ENCODE measurements at places on chromosomes 11 and 22.

- DNase-seq = peak; percentile 77
These were observed 28.5 kb downstream of the RCOR2 start for GRCh38 chr11:63888170-63889086.

- DNase-seq = peak; percentile 87
These were observed 43.5 kb upstream of the TCF20 start for GRCh38 chr22:42313804-42314581.

DNA sequence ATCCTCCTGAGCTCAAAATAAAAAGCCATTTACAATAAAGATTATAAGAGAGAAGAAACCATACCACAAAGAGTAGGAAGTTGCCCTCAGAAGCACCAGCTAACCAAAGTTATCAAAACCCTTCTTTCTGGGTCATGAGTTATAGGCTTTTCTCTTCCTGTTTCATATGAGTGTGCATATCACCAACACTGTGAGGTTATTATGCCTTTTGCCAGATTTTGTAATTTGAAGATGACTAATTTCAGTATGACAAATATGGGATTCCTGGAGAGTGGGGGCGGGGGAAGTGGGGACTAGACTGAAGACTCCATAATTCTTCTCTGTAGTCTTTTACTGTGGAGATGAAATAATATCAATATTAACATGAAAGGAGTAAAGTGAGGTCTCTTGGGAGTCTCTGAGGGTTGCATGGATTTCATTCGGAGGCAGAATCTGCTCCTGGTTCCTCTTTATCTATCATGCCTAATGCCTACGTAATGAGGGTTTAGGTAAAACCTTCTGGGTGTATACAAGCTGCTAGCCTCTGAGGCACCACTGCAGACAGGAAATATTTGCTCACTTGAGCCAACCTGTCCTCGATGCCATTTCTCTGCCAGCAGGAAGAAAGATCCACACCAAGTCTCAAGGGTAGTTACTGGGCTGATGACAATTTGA is 2.1 kb downstream of the LPXN start:
- DNase-seq = peak; percentile 81

GRCh38 chr11:116518141-116518540 is 254.6 kb downstream of the BUD13 start:
- DNase-seq = no peak

DNA sequence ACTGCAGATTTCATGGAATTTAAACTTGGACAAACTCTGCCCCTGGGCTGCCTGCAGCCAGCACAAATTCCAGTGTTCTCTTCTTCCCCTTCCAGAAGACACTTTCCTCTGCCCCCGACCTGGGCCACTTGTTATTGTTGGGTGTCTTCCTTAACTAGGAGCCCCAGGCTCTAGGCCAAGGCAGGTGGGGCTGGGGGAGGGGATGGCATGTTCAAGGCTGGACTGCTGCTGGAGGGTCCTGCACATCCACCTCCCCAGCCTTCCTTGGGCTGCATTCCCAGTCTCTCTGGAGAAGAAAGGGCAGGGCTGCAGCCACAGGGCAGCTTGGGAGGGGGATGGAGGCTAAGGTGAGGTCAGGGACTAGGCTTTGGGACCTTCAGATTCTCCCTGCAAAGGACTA is 11.5 kb upstream of the SLC22A6 start:
- no peak for DNase-seq

DNA sequence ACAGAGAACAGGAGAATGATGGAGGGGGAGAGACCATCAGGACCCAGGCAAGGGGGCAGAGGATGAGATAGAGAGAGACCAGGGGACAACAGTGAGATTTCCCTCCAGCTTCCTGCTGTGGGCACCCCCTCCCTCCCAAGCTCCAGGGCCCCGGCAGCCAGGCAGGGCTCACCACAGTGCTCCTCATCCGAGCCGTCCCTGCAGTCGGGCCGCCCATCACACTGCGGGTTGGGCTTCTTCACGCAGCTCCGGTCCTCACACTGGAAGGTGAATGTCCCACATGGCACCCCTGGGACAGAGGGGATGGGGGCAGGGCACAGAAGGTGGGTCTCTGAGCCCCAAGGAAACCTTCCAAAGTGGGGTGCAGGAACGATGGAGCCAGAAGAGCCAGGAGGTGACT is 19.2 kb downstream of the KCTD17 start:
- no peak for DNase-seq

GRCh38 chr22:44532552-44532951 is 34.5 kb upstream of the RTL6 start:
- DNase-seq = no peak

GRCh38 chr11:117579161-117579560 is 217.9 kb downstream of the DSCAML1 start:
- DNase-seq = no peak

DNA sequence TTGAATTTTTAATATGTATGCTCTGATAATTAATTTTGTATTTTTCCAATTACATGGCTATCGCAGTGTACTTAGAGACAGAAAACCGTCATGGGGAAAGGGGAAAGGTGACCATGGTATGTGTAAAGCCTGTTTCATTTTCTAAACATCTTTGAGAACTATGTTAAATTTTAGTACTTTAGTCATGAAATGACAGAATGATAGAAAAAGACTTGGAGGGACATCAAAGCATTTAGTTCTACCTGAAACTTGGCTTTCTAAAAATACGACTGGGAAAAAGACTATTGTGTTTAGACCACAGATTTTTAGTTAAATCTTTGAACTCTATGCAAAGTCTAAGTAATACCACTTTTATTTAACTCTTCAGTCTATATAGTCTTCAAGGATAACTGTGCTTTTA is 54.1 kb downstream of the MAML2 start:
- DNase-seq = no peak

- peak; percentile 15 for DNase-seq
These were observed 45.8 kb upstream of the FIBIN start for GRCh38 chr11:26947904-26948639.

GRCh38 chr11:101759771-101760450 is 154.9 kb upstream of the CEP126 start:
- DNase-seq = no peak

- no peak for DNase-seq
These were observed 73.0 kb downstream of the CD44 start for GRCh38 chr11:35211952-35212351.

DNA sequence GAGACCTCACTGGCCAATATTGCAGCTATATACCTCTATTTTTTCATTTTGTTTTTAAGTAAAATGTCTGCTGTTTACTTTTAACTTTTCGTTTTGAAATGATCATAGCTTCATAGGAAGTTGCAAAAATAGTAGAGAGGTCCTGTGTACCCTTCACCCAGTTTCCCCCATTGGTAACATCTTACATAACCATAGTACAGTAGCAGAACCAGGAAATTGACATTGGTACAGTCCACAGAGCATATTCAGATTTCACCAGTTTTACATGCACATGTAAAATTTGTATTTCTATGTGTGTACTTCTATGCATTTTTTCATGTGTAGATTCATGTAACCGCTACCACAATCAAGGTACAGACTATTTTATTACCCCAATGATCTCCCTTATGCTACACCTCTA is 3.8 kb downstream of the AMOTL1 start:
- no peak for DNase-seq

DNA sequence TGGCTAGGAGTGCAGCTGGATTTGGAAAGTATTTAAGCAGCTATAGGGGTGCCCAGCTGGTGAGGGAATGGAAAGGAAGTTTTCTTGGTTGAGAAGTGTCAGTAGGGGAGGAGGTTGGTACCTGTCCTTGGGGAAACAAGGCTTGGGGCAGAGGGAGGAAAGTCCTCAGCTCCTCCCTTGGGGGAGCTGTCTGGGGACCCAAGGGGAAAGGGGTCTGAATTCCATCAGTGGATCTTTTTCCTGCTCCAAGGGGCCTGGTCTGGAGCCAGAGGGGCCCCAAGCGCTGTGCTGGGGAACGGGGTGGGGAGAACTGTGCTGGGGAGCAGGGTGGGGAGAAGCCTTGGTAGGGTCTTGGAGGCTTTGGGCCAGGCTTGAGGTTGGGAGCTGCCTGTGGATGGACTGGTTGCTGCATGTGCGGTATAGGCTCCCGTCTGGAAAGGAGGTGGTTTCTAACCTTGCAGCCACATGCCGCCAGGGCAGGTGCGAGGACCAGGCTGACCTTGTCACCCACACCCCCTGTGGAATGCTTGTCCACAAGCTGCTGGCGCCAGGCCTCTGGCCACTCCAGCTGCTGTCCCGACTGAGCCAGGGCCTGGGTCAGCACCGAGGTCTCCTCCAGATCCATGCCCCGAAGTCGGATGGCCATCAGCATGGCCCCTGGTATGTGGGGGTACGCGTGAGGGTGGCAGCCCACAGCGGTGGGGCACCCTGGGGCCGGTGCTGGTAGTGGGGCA is 963 bp downstream of the TYMP start:
- DNase-seq = no peak

GRCh38 chr11:34549271-34549670 is 35.7 kb upstream of the ELF5 start:
- no peak for DNase-seq

DNA sequence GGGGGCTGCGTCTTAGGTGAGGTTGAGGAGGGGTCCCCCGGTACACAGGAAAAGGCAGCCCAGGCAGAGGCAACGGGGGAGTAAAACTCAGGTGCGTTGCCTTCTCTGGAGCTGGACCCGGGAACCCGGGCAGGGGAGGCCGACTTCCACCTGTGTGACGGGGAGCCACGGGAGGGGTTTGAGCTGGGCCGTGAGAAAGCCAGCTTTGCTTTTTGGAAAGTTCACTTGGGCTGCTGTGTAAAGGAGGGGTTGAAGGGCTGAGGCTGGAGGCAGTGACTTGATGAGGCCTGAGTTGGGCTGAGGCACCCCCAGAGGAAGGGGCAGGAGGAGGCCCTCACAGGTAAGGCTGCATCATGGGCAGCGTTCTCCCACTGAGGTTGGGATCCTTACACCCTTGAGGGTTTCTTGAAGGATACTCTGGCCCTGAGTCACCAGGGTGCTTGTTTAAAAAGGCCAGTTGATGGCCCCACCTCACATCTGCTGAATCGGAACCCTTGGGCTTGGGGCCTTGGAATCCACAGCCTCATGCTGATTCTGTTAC is 47.2 kb downstream of the CHRDL2 start:
- DNase-seq = no peak

DNA sequence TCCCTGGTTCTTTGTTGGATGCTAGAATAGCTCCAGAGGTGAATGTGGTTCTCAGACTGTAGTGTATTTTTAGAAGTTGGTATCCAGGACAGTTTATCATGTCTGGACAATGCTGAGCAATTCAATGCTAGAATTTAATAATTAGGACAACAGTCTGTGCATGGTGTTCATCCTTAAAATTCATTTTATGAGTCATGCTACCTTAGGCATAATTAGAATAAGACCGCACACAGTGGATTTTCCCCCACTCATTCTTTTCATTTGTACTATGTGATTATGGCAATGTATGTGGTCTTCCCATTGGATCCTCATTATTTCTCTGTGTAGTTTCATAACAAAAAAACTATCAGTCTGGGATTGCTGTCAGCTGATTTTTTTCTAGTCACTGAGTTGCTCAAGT is 196.7 kb downstream of the ARHGAP42 start:
- no peak for DNase-seq

GRCh38 chr22:47798229-47798628 is 1035.8 kb downstream of the TBC1D22A start:
- no peak for DNase-seq

GRCh38 chr11:130381317-130381716 is 47.1 kb downstream of the ADAMTS8 start:
- DNase-seq = no peak

DNA sequence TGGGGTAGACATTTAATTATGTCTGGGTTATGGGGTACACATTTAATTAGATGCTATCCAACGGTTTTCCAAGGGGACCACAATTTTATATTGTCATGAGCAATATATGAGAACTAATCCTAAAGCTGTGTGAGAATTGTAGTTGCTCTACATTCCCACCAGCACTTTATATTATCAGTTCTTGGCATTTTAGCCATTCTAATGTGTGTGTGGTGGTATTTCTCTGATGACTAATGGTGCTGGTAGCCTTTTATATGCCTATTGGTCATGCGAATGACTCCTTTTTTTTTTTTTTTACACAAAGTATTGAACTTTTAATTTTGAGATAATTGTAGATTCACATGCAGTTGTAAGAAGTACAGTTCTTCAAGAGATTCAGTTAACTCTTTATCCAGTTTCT is 26.2 kb downstream of the TMEM135 start:
- DNase-seq = peak; percentile 16

DNA sequence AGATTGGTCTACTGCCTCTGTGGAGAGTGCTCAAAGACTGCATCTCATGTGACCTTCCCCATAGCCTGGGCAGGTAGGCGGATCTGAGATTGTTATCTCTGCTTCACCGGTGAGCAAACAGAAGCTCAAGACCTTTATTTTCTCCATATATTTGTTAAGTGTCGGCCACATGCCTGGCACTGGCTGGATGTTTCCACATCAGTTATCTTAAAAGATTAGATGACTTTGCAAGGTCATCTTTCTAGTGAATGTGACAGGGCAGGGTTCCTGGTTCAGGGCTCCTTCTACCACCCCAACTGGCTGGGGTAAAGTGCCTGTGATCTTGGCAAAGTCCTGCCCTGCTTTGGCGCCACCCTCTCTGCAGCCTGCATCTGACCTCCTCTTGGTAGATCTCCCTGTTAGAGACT is 125.0 kb downstream of the CCDC81 start:
- no peak for DNase-seq

- no peak for DNase-seq
These were observed 125.7 kb downstream of the PARVA start for GRCh38 chr11:12503039-12503484.

GRCh38 chr11:128809128-128809527 is 58.0 kb downstream of the KCNJ1 start:
- DNase-seq = no peak

DNA sequence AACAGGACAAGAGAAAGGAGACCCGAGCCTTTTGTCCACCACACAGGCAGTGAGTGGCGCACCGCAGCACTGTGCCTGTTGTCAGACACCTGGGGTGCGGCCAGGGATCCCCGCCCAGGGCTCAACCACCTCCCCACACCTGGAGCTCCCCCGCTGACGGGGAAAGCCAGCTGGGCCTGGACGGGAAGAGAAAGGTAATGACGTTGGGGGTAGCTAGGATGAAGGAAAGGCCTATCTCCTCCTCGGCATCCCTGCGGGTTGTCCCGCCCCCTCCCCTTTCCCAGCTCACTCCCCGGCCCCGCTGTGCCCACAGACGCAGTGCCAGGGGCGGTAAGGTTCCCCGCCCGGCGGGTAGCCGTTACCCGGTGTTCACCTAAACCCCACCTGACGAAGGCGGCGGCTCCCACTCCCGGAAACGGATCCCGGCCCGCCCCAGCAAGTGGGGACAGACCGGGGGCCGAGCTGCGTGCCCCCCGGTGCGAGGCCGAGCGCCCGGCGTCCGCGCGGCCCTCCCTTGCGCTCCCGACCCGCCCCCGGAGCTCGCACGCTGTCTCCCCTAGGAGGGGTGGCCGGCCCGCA is 495 bp downstream of the HYOU1 start:
- no peak for DNase-seq

- DNase-seq = peak; percentile 18
These were observed 16.9 kb downstream of the CTTN start for GRCh38 chr11:70415191-70415590.

- no peak for DNase-seq
These were observed 14.2 kb downstream of the SCYL1 start for GRCh38 chr11:65538915-65539743.

GRCh38 chr11:30579415-30580175 is 6.6 kb downstream of the MPPED2 start:
- DNase-seq = no peak

- no peak for DNase-seq
These were observed 8.7 kb upstream of the HIPK3 start for GRCh38 chr11:33248416-33248971.

GRCh38 chr11:116551576-116551975 is 221.2 kb downstream of the BUD13 start:
- DNase-seq = no peak
